Activated naive CD8-positive, alpha-beta T cell treated with anti-CD3 and anti-CD28 coated beads, Interleukin-2, amount 50 U/mL, for 16 hours (primary cell): ENCODE measurements at places on chromosomes 3 and 15.

DNA sequence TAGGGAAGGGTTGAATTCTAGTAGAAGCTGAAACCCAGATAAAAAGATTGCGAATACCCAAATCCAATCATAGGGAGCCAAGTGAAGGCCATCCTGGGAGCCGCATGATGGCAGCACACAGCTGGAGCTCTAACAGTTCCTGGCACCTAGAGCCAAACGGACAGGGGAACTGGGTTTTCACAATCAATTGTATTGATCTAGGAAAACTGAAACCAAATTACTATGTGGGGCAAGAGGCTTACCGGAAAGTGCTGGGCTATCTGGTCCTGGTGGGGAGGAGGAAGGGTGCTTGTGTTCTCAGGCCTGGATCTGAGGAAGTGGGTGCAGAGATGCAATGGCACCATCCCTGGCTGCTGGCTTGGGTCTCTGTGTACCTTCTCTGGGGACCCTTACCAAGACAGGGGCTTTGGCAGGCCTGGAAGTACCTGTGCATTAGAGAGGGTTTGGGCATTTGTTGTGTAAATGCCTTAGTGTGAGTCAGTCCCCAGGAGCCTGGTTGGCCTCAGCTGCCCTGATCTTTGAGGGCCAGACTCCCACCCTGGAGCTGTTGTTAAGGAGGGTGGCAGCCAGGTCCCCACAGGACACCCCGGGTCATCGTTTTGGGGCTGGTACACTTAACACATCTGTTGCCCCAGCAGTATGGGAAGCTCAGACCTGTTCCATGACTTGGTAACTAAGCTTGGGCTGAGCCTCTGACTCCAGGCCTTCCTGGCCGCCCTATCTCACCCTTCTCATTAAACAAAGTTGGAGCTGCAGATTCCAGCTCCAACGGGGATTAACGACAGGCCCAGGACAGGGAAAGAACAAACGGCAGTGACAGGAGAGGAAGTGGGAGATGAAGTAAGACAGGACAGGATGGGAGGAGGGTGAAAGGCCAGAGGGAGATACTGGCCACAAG lies 8.9 kb upstream of the FURIN start:
- no peak for DNase-seq

DNA sequence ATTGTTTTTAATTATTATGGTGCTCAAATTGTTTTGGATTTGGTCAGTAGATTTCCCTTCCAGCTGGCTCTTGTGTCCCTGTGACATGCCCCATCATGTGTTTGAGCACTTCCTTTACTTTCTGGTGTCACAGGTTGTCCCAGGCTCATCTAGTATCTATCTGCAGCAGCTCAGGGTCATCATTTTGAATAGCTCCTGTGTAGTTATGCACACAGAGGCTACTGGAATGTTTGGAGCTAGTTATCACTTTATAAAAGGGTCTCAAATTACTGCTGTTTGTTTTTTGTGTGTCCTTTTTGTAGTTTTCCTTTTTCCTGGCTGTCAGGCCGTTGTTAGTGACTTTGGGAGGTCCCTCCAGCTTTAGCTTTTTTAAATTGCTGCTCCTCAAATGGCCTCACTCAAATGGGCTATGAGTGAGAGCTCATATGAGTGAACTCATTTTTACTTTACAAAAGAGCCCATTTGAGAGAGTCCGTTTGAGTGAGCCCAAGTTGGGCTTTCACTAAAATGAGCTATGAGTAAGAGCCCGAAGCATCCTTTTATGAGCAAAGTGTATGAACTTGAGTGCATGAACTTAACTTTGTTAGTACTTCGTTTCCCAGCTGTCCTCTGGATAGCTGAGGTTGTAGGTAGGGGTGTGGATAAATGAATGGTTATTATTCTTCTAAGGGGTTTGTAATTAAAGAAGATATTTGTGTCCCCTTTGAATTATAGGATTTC lies 43.8 kb downstream of the SQOR start:
- DNase-seq, result no peak

- DNase-seq, result no peak
These were observed 22.7 kb upstream of the KNG1 start for GRCh38 chr3:186694288-186695032.

- no peak for DNase-seq
These were observed 61.0 kb downstream of the GTPBP8 start for GRCh38 chr3:113051787-113052186.

- no peak for DNase-seq
These were observed 56.5 kb downstream of the VPS8 start for GRCh38 chr3:184868477-184868876.

DNA sequence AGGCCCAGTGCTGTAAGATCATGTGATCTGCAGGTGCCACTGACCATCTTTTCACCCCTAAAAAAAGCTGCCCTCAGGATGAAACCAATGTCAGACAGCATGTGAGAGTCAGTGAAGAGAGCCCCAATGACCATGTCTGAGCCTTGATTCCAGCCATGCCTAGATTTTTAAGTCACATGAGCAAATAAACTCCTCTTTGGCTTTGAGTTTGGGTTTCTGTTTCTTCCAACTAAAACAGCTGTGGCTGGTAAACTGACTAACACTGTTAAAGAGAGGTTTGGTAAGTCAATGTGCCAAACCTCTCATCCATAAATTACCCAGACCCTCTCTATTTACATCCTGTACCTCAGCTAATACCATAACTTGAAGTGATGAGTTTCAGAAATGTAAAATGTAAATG lies 8.3 kb downstream of the MYO5A start:
- no peak for DNase-seq

GRCh38 chr15:72591361-72591760 lies 63.1 kb upstream of the GOLGA6B start:
- no peak for DNase-seq

- DNase-seq, result no peak
These were observed 7.8 kb downstream of the MAP2K1 start for GRCh38 chr15:66394472-66394871.

DNA sequence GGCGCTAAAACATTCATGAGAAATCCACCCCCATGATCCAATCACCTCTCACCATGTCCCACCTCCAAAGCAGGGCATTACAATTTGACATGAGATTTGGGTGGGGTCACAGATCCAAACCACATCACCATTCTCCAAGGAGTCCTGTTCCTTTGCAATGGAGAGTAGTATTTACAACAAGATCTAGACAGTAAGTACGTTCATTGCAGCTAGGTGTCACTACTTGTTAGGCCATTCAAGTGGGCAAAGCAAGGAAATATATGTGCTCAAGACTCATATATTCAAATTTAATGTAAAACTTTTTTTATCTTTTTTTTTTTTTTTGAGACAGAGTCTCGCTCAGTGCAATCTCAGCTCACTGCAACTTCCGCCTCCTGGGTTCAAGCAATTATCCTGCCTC lies 79.3 kb downstream of the AQP9 start:
- no peak for DNase-seq

DNA sequence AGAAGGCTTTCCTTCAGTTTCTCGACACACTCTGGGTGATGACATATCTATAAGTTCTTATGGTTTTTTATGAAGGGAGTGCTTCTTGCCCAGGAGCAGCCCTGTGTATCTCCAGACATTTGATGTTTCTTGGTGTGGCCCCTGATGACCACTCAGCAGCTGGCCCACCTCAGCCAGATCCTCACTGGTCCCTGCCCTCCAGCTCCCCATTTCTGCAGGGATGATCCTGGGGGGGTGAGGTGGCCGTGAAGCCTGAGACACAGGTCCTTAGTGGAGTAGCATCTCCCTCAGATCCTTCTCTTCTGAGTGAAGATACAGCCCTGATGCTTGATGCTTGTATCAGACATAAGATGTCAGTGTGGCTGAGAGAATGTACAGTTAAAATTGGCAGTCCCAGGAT lies 127.7 kb downstream of the LRRC3B start:
- DNase-seq, result no peak

GRCh38 chr3:44993471-44994205 lies 17.6 kb downstream of the EXOSC7 start:
- DNase-seq, result no peak

- no peak for DNase-seq
These were observed 238.1 kb upstream of the SETMAR start for GRCh38 chr3:4065085-4065484.

GRCh38 chr3:161939918-161940620 lies 443.5 kb downstream of the OTOL1 start:
- no peak for DNase-seq

GRCh38 chr3:29700256-29700655 lies 419.4 kb downstream of the RBMS3 start:
- no peak for DNase-seq
